H1 (cell line): ENCODE measurements at places on chromosomes 2 and 18.

DNA sequence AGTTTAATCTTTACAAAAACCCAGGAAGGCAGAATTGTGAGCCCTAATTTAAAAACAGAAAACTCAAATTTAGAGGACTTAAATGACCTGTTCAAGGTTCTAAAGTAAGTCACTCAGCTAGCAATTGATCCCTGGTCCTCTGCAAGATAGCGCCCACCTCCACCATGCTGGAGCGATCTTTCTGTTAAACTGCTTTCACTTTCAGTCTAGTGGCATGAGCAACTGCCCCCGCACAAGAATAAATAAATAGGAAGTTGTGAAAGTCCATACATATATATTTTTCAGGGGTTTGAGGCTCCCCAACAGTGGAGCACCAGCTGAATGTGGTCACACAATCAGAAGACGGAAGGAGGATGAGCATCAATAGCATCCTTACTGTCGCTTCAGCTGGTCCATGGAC, 217.9 kb downstream of the NAPG start:
- H3K27me3 ChIP-seq, result no peaks in the 10 kb centered on the region
- H3K4me3 ChIP-seq, result no peak overlapping the region
- H3K27ac ChIP-seq, result no peak overlapping the region

DNA sequence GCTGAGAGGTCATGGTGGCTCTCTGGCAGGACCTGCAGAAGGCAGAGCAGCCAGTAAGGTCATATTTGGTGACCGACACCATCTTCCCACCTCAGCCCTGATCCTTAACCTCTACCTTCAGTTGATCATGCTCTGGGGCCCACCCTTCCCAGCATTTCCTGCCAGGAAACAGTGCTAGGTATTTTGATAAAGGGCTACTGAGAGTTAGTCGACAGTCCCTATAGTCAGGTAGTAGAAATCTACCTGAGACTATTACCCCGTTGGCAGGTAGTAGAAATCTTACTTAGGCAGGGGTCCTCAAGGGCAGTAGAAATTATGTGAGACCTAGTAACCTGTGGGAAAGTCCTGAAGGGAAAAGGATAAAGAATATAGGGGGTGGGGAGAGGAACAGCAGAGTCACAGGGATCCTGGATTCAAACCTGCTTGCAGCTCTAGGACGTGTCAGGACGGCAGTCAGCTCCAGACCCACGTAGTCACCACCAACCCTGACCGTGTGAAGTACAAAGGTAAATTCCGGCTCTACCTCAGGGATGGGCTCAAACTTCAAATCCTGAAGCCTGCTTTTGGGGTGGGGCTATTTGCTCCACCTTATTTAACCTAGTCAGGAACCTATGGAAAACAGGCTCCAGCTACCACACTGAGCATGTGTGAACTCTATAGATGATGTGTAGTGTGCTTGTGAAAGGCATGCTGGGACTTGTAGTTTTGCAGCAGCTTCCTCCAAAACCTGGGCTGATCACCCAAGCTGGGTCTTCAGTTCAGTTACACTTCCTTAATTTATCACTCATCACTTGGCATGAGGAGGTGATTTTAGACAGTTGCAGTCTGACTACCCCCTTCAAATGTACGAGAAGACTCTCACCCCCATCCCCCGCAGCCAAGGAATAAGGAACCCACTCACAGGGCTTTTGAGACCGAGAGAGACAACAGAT, at the start of gene DQX1:
Gene DQX1 (minus strand): TSS at position 515 of the 932 bp plus-strand sequence. CDS start 502 bp downstream, at position 13.
- DNase-seq, result no peak
- peaks cover 3% of the 10 kb centered on the region for H3K27me3 ChIP-seq
- no peak within 1 kb of the TSS for H3K4me3 ChIP-seq

- no peaks in the 10 kb centered on the region for H3K27me3 ChIP-seq
- DNase-seq, result no peak
- H3K4me3 ChIP-seq, result no peak overlapping the region
- H3K36me3 ChIP-seq, result no peaks in the 10 kb centered on the region
- no peak overlapping the region for H3K27ac ChIP-seq
- H3K4me1 ChIP-seq, result no peaks in the 10 kb centered on the region
These were observed 270.7 kb upstream of the HNMT start for GRCh38 chr2:137693534-137693933.

DNA sequence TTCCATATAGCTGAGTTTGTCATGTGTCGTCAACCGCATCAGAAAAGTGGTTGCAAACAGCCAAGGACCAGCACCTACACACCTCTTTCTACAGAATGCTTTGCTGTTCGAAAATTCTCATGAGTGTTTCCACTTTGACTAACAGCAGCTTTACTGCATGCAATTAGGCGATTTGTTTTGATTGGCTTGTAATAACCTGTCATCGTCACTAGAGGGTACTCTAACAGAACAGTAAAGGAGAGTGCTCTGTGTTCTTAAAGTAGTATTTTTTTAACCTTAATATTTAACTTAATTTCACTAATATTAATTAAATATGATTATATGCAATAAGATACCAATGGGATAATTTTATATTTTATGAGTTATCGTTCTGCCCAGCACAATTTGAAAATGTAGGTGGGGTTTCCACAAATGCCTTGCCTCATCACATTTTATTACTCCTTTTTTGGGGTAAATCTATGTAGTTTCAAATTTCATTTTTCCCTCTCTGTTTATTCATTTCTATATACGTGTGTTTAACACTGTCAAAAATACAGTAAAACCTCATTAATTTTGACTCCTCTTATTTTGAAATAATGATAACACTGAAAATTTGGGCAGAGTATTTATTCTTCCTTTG, 502.2 kb downstream of the NRXN1 start:
- no peaks in the 10 kb centered on the region for H3K27me3 ChIP-seq
- no peak for DNase-seq
- no peaks in the 10 kb centered on the region for H3K36me3 ChIP-seq
- no peak overlapping the region for H3K4me3 ChIP-seq

GRCh38 chr2:152525277-152525838, 190.4 kb downstream of the FMNL2 start:
- H3K27me3 ChIP-seq, result no peaks in the 10 kb centered on the region
- no peak overlapping the region for H3K4me3 ChIP-seq
- H3K36me3 ChIP-seq, result no peaks in the 10 kb centered on the region
- H3K4me1 ChIP-seq, result 0 out of 2 replicates have a peak, but pooled peaks cover 2% of the 10 kb centered on the region
- DNase-seq, result no peak

DNA sequence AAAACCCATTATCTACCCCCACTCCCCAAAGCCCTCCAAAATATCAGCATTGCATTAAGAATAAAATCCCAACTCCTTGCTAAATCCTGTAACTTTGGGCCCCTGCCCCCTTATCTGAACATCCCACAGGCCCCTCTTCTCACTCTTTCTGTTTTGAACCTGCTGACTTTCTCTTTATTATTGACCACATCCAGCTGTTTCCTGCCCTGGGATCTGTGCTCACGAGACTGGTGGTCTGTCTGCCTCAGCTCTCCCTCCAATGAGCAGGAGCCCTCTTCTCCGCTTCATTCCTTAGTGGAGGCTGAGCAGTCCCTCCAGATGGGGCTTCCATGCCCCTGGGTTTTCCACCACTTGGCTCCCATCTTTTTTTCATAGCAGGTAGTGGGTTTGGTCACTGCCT, 116.9 kb downstream of the ACKR3 start:
- H3K4me3 ChIP-seq, result no peak overlapping the region
- no peaks in the 10 kb centered on the region for H3K36me3 ChIP-seq
- no peaks in the 10 kb centered on the region for H3K27me3 ChIP-seq

- no peaks in the 10 kb centered on the region for H3K27me3 ChIP-seq
- no peak overlapping the region for H3K27ac ChIP-seq
- no peak overlapping the region for H3K4me3 ChIP-seq
- H3K4me1 ChIP-seq, result no peaks in the 10 kb centered on the region
These were observed 266.9 kb upstream of the DPP10 start for GRCh38 chr2:114175507-114175906.

DNA sequence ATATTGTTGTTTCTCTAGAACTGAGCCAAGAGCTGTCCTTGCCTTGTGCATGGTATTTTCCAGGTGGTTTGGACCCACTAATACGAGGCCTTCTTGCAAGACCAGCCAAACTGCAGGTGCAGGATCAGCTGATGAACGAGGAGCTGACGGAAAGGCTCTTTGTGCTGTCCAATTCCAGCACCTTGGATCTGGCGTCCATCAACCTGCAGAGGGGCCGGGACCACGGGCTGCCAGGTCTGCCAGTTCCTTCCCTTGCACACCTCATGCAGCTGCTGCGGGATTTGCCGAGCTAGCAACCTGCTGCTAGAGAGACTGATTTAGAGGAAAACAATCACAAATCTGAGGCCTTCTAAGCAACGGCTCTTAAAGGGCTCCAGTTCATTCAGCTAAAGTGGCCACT, 74.5 kb downstream of the TPO start:
- H3K4me1 ChIP-seq, result no peaks in the 10 kb centered on the region
- H3K27me3 ChIP-seq, result no peaks in the 10 kb centered on the region
- no peak overlapping the region for H3K4me3 ChIP-seq
- H3K36me3 ChIP-seq, result no peaks in the 10 kb centered on the region
- no peak for DNase-seq

DNA sequence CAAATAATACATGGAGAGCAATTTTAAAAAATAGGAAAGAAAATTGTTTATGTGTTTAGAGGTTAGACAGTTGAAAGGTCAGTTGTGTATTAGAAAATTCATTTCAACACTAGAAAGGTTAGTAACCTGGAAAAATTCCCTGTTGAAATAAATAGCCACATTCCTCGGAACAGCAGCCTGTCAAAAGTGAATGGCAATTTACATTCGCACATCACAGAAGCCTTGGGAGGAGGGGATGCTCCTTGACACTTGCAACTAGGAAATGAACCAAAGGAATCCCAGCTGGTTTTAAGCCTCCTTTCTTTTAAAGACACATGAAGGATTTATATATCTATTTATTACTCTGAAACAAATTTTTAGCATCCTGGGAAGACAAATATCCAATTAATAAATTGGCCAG, 653.5 kb upstream of the LRRTM4 start:
- DNase-seq, result no peak
- no peaks in the 10 kb centered on the region for H3K36me3 ChIP-seq
- no peak overlapping the region for H3K27ac ChIP-seq
- H3K27me3 ChIP-seq, result no peaks in the 10 kb centered on the region

GRCh38 chr2:68423966-68424650, 43.0 kb downstream of the FBXO48 start:
- H3K4me3 ChIP-seq, result no peak overlapping the region
- no peaks in the 10 kb centered on the region for H3K36me3 ChIP-seq
- H3K27ac ChIP-seq, result no peak overlapping the region
- no peaks in the 10 kb centered on the region; the same call in 1 of the 2 replicates for H3K4me1 ChIP-seq
- DNase-seq, result no peak

- H3K4me1 ChIP-seq, result no peaks in the 10 kb centered on the region
- no peak overlapping the region for H3K4me3 ChIP-seq
- no peak overlapping the region for H3K27ac ChIP-seq
- no peaks in the 10 kb centered on the region for H3K27me3 ChIP-seq
- DNase-seq, result no peak
- no peaks in the 10 kb centered on the region for H3K36me3 ChIP-seq
These were observed 209.0 kb upstream of the VWC2L start for GRCh38 chr2:214201892-214202291.

- no peak overlapping the region for H3K4me3 ChIP-seq
- no peak overlapping the region for H3K27ac ChIP-seq
- H3K27me3 ChIP-seq, result no peaks in the 10 kb centered on the region
- H3K36me3 ChIP-seq, result no peaks in the 10 kb centered on the region
- DNase-seq, result no peak
These were observed 478.8 kb downstream of the PTPRM start for GRCh38 chr18:8045884-8046281.

DNA sequence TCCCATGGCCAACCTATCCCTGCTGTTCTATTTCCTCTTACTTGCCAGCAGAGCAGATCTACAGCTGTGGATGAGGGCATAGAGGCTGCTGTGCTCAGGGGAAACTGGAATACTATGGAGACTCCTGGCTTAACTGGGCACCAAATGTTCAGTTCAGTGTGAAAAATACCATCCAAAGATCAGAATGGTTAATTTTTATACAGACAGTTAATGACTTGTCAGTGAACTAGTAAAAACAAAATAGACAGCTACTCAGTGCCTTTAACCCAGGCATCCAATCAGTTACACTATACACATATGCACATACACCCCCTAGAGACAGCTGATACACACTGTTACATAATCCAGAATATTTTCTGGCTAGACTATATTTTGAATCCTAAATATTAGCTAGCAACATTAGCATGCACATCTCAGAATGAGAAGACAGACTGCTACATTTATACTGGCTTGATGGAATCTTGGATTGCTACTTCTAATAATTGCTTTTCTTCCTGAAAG, 59.1 kb upstream of the WIPF1 start:
- H3K27ac ChIP-seq, result no peak overlapping the region
- H3K4me1 ChIP-seq, result no peaks in the 10 kb centered on the region
- H3K36me3 ChIP-seq, result no peaks in the 10 kb centered on the region
- no peak overlapping the region for H3K4me3 ChIP-seq

DNA sequence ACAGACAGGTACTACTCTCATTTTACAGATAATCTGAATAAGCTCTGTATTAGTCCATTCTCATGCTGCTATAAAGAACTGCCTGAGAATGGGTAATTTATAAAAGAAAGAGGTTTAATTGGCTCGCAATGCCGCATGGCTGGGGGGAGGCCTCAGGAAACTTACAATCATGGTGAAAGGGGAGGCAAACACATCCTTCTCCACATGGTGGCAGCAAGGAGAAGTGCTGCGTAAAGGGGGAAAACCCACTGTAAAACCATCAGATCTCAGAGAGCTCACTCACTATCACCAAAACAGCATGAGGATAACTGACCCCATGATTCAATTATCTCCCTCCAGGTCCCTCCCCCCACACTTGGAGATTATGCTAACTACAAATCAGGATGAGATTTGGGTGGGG, 254.4 kb downstream of the KCNE4 start:
- DNase-seq, result peak; percentile 5
- H3K4me3 ChIP-seq, result no peak overlapping the region
- no peak overlapping the region for H3K27ac ChIP-seq
- no peaks in the 10 kb centered on the region for H3K36me3 ChIP-seq
